ENCODE measurements at places on chromosomes 6 and 20.

DNA sequence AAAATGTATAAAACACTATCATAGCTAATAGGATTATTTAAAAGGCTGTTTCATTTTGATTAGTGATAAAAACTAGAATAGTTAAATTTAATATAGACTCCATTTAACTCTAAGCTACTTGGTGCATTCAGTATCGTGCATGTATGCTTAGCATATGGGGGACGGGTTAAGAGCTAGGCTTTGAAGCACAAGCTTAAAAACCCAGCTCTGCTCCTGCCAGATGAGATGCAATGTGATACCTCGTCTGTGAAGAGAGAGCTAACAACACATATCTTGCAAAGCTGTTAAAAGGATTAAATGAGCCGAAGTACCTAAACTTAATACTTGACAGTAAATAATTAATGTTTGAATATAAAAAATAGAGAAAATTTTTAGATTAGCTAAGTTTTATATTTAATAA is 42.2 kb downstream of the DTNBP1 start:
- no peak for DNase-seq

DNA sequence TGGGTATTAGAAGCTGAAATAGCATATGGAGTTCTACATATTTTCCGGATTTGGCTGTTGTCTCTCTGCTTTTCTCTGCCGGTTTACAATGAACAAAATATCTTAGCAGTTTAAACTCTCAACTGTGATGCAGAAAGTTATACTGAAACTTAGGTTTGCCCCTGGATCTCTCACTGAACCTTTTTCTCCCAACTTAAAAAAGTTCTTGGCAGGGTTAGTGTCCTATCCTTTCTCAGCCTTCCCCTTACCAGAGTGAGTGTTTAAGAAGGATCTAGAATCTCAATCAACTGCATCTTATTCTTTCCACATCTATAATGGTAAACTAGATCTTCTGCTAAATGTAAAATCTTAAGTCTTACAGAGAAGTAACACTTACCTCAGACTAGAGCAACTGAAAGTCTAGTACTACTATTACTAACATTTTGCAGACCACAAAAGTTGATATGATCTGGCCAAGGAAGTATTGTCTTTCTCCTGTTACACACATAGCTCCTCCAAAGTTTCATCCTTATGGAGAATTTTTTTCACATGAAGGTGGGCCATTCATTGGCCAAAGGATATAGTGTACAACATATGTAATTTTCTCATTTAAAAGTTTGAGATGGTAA is 392.3 kb upstream of the RUNX2 start:
- no peak for DNase-seq

DNA sequence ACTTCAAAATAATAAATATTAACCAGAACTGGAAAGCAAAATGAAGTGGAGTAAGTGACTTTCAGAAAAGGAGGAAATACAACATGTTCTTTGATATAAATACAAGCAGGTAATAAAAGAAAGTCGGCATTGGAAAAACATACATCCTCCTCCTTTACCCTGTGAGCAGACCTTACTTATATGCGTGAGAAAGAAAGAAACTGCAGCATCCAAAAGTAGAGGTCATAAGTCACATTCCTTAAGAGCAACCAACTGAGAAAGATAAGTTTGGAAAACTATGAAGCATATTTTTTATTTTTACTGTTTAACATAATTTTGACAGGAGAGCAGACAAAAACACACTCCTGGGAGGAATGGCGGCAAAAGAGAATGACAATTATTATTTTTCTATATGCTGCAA is 155.5 kb downstream of the HACE1 start:
- no peak for DNase-seq

DNA sequence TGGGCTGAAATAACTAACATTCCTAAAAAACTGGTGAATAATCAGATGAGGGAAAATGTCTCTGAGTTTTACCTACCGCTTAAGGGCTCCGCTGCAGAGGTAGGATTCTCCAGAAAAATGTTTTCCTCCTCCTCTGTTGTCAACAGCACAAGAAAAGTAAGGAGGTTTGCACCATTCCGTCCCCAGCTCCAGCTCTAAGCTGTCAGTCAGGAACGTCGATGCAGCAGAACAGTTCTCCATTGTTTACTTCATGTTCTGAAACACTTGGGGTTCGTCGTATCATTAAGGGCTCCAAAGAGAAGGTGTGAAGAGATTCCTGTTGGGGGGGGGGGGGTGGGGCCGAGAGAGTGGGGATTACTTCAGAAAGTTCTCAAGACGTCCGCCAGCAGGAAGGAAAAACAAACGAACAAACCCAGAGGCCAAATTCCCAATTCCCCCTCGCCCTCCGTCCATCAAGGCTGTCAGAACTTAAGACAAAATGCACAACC is 734 bp downstream of the MMS22L start:
- DNase-seq, result no peak

GRCh38 chr6:151482290-151482689 is 11.5 kb upstream of the CCDC170 start:
- no peak for DNase-seq

GRCh38 chr6:90420500-90420899 is 123.9 kb upstream of the BACH2 start:
- no peak for DNase-seq

Measured in HuH-7.5 (cell line).